ENCODE measurements at places on chromosomes 7 and 10.

DNA sequence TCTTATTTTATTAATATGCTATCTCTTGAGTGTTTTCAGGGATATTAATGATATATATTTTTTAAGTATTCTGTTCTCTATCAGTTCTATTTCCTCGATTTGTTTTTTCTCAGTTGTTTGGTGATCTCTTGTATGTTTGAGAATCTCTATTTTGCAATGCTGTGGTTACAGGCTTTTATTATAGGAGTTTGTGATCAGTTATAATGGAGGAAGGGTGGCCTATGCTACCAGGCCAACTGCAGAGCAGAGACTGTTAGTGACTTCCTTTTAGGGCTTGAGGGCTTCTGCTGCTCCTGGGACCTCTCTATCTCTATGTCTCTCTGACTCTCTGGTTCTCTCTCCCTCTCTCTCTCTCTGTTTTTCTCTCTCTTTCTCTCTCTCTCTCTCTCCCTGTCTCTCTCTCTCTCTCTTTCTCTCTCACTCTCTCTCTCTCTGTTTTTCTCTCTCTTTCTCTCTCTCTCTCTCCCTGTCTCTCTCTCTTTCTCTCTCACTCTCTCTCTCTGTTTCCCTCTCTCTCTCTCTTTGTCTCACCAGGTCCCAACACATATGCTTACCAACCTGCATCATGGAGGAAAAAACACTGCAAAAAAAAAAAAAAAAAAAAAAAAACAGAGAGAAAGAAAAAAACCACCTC is 69.4 kb upstream of the CAV2 start:
- ATAC-seq: no peak

- ATAC-seq: no peak
These were observed 301.9 kb downstream of the SUGCT start for GRCh38 chr7:40436710-40437109.

GRCh38 chr10:34189830-34190229 is 625.3 kb downstream of the PARD3 start:
- no peak for ATAC-seq

GRCh38 chr7:32070051-32070405 is 179 bp downstream of the PDE1C start:
- ATAC-seq: peak; percentile 23

DNA sequence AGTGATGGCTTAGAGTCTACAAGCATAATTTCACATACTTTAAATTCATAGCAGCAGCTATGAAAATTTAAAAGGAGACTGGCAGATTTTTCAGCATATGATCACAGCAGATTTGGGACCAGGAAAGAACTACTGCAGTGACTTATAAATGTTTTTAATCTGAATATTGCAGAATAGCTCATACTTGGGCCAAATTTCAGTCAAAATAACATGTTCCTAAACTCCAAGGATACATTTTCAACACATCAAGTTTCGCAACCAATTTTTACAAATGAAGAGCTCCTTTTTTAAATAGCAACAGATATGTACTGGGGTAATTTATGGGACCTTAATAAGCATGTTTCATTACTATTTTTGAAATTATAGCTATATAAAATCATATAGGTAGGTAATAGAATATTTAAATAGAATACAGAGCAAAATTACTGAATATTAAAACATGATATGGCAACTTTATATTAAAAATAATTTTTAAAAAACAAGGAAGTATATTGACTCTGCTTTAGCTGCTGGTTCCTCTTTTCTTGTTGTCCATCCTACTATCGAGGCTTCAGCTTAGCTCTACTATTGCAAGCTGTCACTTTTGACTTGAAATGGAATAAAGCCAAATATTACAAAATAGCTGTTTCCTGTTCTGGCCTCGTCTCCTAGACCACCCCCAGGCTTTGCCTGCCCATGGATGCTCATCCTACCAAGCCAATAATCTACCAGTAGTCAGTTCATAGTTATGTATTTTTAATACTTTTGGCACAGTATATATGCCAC is 123.1 kb downstream of the NRBF2 start:
- ATAC-seq: no peak

GRCh38 chr10:99536338-99537085 is 3.8 kb downstream of the NKX2-3 start:
- ATAC-seq: peak; percentile 25

- ATAC-seq: no peak
These were observed 345.7 kb downstream of the PTPRN2 start for GRCh38 chr7:158241919-158242318.

GRCh38 chr10:2262878-2263277 is 525.6 kb upstream of the ADARB2 start:
- no peak for ATAC-seq

- no peak for ATAC-seq
These were observed 1120.6 kb downstream of the SORCS1 start for GRCh38 chr10:106043863-106044262.

- ATAC-seq: peak; percentile 40
These were observed at the start of gene ADAP1 for GRCh38 chr7:954330-955238. Gene ADAP1 (minus strand): TSS chr7:954680. CDS start chr7:954477, 203 bp downstream.

DNA sequence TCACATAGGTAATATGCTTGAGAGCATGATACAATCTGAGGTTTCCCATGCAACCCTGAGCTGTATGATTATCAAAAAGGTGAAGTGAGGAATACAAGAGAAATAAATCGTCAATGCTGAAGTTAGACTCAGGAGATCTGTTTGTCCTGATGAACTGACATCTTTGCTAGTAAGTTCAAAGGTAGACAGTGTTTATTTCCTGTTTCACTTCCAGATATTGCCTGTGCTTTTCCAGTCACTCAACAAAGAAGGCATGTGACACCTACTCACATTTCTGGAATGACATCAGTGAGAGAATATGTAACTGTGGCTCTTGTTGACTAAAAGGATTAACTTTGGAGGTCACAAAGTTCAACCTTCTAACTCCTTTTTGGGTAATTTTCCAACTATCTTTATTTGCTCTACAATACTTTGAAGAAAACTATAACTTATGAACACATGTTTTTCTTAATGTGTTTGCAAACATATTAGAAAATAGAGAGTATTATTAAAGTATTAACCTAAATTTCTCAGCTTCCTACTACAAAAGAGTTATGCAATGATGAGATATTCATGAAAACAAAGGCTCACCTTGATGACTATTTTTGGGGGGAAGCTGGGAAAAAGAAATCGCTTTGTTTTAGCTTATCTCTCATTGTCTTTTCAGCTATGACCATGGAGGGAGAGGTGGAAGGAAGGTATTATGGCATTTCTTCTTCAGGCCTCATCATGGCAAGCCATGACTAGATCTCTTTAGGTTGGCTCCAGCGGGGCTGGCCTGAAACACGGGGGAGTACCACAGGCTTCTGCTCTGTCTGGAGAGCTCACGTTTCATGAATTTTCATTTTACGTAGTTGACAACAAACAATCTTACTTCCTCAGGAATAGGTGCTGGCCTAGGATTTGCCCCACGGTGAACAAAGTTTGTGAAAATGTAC is 214.7 kb upstream of the SLC26A5 start:
- ATAC-seq: no peak

- ATAC-seq: no peak
These were observed 73.0 kb downstream of the MICU1 start for GRCh38 chr10:72552857-72553256.

- ATAC-seq: no peak
These were observed 12.0 kb downstream of the EVX1 start for GRCh38 chr7:27254625-27255024.

DNA sequence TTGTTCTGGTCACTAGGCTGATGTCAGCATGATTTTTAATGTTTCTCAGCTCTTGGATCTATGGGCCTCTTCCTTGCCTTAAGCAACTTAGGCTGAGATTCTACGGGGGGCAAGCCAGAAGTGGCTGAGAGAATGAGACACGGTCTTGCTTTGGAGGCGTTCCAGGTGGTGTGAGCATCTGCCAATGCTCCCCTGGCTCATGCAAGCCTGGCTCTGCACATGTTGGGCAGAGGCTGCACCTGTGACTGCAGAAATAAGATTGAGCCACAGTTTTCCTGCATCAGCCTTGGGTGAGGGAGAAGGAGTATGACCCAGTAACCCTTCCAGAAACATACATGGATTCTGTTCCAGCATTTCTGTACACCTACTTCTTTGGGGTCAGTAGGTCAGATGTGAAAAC is 41.9 kb downstream of the C10orf120 start:
- no peak for ATAC-seq

GRCh38 chr10:4511509-4511908 is 314.5 kb upstream of the AKR1E2 start:
- peak; percentile 42 for ATAC-seq

- no peak for ATAC-seq
These were observed 29.4 kb downstream of the ZRANB1 start for GRCh38 chr10:124971276-124971675.

DNA sequence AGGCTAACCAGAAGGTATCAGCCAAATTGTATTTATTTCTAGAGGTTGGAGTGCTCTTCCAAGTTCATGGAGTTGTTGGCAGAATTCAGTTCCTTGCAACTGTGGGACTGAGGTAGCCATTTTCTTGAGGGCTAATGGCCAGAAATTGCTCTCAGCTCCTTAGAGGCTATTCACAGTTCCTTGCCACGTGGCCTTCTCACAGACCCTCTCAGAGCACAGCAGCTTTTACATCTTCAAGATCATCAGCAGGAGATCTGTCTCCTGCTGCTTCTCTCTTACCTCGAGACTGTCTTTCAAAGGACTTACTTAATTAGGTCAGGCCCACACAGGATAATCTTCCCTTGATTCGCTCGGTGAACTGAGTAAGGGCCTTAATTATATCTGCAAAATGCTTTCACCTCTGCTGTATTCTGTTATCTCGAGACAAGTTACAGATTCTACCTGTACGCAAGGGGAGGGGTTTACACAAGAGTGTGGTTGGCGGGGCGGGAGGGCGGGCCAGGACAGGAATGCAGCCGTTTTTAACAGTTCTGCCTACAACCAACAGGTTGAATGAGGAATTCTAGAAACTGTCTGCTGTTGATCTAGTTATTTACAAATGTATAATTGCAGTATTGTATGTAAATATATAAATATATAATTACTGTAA is 15.0 kb downstream of the MIOS start:
- no peak for ATAC-seq

GRCh38 chr10:44995914-44996669 is 4.6 kb upstream of the ZNF22 start:
- ATAC-seq: no peak

DNA sequence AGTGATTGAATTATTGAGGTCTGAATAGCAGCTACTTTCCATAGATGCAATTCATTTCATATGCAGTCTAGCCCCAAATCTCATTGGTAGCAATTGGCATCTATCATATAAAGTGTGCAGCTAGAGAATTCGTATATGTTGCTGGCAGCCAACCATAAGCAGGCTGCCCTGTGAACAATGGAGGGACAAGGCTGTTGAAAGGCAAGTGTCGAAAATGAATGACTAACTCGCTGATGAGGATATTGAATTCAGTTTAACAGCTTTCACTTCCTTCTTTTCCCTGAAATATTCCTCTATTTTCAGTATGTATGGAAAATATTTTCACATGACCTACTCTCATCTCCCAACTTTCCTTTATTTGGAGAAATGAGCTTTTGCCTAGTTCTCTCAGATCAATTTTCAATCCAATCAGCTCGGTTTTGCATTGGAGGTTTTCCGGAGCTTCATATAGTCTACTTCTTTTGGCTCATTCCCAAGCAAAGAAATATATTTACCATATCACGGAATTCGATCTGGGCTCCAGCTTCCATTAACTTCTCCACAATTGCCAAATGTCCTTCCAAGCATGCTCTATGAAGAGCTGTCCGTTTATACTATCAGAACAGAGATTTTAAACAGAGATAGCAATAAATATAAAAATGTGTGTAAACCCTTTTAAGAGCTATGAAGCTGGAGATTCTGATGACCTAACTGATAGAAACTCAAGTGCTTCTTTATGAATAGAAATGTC is 3.5 kb downstream of the ANKRD1 start:
- ATAC-seq: peak; percentile 53

DNA sequence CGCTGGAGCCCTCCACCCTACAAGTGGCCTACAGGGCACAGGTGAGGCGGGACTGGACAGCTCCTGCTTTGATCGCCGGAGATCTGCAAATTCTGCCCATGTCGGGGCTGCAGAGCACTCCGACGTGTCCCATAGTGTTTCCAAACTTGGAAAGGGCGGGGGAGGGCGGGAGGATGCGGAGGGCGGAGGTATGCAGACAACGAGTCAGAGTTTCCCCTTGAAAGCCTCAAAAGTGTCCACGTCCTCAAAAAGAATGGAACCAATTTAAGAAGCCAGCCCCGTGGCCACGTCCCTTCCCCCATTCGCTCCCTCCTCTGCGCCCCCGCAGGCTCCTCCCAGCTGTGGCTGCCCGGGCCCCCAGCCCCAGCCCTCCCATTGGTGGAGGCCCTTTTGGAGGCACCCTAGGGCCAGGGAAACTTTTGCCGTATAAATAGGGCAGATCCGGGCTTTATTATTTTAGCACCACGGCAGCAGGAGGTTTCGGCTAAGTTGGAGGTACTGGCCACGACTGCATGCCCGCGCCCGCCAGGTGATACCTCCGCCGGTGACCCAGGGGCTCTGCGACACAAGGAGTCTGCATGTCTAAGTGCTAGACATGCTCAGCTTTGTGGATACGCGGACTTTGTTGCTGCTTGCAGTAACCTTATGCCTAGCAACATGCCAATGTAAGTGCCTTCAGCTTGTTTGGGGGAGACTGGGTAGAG is at the start of gene COL1A2:
Gene COL1A2 (plus strand): TSS at position 459 of the 704 bp plus-strand sequence. CDS start 137 bp downstream, at position 596.
- ATAC-seq: peak; percentile 18

GRCh38 chr7:32658467-32658869 is 163.2 kb downstream of the AVL9 start:
- ATAC-seq: no peak

DNA sequence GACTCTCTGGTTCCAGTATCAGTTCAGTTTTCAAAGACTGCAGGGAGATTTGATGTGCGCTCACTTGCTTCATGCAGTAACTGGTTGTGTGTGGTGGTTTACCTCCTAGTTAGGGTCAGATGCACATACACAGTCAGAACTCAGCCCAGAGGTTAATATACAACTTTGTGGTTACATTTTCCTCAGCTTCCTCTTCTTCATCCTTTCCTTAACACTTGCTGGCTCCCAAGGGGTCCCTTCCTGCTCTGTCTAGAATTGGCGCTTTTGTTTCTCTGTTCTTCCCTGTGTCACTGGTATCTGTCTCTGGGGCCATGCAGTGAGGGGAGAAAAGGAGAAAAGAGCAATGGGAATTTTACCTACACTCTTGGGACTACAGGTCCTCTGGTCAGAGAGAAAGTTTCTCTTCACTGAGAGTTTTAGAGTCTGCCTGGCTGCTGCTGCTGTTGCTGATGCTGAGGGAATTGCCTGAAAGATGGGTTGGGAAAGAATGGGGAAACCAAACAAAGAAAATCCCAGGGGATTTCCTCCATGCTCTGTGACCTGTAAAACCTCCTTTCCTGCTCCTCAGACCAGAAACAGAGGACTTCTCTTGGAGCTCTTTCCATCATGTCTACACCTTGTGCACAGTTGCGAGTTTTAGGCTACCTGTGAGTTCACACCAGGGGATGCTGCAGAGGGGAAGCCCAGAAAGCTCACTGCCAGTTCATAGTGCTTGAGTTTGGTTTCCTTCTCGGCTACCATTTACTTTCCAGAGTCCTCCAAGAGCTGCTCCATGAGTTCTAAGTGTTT is 74.6 kb downstream of the WDFY4 start:
- no peak for ATAC-seq

GRCh38 chr7:756231-756927 is 29.3 kb upstream of the PRKAR1B start:
- no peak for ATAC-seq

- no peak for ATAC-seq
These were observed 9.9 kb downstream of the POLL start for GRCh38 chr10:101578192-101578591.

Measured in SK-N-SH treated with all-trans-retinoic acid at 6 μM for 48 hours (cell line).